ENCODE measurements at places on chromosomes 13 and 19.

GRCh38 chr13:37192956-37193355 is 87.5 kb upstream of the CSNK1A1L start:
- DNase-seq = no peak

DNA sequence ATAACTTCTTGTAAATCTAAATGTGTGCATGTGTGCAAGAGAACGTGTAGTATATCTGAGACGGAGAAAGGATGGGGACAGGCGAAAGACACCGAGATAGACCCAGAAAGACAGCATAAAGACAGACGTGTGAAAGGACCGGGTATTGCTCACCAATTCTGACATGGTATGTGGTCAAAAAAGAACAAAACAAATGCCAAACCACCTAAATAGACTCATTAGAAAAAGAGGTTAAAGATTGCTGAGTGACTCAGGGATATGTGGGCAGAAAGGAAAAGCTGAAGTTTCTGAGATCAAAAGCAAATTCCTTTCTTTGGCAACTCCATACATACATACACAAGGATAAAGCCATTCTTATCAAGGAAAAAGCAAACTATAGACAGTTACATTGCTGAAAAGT is 179.7 kb upstream of the TSC22D1 start:
- no peak for DNase-seq

DNA sequence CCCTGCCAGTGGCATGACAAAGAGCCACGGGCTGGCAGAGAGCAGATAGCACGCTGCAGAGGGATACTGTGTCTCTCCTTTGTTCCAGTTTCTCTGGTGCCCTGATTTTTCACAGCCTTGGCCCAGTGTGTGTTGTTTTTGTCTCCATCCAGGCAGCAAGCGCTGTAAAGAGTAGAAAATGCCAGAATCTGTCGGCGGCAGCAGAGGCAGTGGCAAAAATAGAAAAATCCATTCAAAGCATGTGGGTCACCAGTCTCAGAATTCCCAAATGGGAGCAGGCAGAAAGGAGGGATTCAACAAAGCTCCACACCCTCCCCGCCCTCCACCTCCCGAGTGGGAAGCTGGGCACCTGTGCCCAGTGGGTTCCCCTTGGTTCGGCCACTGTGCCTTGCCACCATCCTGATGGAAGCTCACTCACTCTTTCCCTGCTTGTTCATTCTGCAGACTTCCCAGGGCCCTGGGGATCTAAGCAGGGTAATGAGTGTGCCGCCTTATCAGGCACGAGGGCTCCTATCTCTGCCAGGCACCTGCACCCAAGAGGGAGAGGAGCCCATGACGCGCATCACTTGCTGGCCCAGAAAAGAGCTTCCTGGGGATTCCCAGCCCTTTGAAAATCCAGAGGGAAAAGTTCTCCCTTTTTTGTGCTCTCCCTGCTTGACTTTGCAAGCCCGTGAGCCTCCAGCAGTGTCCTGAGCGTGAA is 416.9 kb downstream of the IRS2 start:
- DNase-seq = no peak

DNA sequence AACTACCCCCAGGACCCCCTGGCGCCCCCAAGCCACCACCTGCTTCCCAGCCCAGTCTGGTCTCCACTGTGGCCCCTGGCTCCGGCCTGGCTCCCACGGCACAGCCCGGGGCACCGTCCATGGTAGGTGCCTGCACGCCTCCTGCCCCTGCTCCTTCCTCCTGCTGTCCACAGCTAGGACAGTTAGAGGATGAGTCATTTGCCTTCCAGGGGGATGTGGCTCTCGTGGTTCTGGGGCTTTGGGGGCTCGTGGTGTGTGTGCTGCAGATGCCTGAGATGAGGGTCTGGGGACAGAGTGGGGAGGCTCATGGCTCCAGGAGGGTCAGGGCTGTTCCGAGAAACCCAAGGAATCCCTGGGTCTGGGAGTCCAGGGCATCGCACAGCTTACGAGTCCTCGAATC is 12.7 kb downstream of the MED25 start:
- no peak for DNase-seq

- peak; percentile 85 for DNase-seq
These were observed 9.1 kb downstream of the SPACA6 start for GRCh38 chr19:51702103-51702824.

DNA sequence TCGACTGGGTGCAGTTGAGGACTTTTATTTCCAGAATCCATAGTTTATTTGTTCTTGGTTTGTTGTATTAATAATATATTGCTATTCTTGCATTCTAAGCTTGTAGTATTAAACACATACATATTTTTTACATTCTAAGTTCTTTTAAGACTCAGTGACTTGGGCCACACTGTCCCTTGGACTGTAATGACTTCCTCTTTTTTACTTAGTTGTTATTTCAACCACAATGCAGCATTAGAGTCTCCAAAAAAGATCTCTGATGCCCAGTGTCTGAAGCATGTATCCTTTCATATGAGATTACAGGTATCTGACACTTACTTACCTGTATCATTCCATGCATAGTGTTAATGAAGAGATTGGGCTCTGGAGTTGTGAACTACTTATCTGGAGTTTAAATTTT is 864.9 kb upstream of the PCDH20 start:
- DNase-seq = no peak

GRCh38 chr19:41398598-41398997 is 980 bp downstream of the BCKDHA start:
- no peak for DNase-seq

DNA sequence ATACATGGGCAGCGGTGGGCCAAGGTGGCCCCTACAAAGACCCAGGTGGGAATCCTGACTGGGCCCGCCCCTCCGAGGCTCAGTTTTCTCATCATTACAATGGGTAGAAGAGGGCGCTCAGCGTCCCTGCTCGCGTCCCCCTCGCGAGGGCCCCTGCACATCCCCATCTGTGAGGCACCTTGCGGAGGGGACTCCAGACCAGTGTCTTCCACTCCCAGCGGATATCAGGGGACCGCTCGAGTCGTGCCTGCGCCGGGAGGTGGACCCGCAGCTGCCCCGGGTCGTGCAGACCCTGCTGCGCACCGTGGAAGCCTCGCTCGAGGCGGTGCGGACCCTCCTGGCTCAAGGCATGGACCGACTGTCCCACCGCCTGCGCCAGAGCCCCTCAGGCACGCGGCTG is 15.3 kb upstream of the COLGALT1 start:
- DNase-seq = no peak

GRCh38 chr19:11495481-11495880 is 10.2 kb downstream of the ZNF653 start:
- no peak for DNase-seq

DNA sequence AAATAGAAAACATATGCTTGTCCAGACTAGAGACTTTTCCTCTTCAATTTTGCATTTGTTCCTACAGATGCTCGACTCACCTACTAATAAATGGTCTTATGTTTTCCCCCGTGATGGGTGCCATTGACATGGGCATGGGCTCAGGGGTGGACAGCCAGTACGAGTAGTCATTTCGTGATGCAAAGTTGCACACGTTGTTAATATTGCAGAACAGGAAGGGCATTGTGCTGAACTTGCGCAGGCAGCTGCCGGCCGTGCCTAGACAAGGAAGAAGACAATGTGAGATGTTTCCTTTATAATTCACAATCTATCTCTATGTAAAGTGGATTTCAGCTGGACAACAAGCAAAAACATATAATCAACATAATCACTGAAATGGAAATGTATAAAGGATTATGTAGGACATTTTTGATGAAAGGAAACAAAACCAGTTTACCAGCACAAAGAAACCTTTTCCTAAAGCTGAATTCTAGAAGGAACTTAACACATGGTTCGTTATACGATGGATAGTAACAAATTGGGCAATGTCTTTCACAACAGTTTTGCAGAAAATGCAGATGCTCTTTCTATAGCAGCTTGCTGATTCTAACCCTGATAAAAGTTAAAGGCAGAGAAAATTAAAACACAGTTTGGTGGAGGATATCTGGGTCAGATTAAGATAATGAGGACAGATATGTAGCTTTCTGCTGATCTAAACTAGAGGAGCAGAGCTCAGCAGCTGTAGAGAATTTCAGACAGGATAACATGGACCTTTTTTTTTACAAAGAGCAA is 145.7 kb downstream of the COL4A1 start:
- no peak for DNase-seq

GRCh38 chr19:44609219-44609618 is 4.1 kb upstream of the IGSF23 start:
- DNase-seq = no peak

Measured in neural progenitor cell (in vitro differentiated cells).